RCC 7860 (cell line): ENCODE measurements at places on chromosomes 2 and 18.

- DNase-seq, result no peak
These were observed 814.5 kb upstream of the RAB6C start for GRCh38 chr2:129165006-129165405.

DNA sequence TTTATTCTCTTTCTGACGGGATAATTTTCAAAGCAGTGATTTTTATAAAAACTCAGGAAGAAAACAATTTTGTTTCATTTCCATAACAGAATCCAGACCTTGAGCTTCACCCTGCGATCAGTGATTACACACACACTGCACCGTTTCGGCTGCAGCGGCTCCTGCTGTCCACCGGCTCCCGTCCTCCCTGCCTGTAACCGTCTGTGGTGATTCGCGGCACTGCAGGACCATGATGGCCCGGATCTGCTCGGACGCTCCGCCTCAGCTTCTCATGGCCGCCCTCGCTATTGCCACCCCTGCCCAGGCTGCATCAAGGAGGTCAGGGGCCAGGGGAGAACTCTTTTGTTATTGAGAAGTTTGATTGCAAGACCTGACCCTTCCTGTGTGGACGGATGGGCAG lies 246.1 kb downstream of the TWIST2 start:
- no peak for DNase-seq

GRCh38 chr2:82641598-82642180 lies 1817.4 kb downstream of the SUCLG1 start:
- peak; percentile 54 for DNase-seq

DNA sequence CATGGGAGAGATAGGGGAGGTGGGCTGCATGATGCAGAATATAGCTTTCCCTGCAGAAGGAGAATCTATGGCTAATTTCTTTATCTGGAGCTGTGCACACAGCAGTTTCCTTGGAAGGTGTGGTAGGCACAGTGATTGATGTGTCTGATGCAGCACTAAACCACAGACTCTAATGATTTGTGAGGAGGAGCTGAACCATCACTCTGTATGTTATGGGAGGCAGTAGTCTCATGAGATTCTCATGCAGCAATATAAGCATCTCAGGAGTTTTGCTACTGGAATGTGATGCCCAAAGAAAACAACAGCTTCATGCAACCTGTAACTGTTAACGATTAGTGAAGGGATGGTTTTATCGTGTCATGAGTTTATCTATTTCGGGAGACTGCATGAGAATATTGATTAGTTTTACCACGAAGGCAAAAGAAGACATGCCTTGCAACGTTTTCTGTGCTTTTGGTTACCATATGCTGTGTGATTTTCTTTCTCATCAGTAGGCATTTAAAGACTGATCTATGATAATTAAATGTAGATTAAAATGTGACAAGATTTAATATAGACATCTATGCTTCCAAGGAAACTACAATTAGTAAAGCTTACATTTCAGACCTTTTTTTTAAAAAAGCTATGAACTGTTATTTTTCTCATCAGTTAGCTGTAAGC lies 286.8 kb downstream of the ARL6IP6 start:
- no peak for DNase-seq

DNA sequence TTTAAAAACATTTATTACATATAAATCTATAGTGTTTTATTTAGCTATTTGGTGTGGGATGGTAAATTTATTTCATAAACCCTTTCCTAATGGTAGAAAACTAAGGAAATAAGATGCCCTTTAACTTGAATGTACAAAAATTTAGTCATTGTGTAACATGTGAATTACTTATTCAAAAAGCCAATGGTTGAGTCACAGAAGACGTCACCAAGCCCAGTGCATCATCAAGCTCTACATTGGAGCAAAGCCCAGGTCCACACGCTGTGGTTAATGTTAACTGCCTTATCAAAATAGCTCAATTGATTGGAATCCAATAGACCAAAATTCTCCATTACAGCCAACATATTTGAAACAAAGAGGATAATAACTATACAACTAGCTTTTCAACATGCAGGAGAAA lies 145.5 kb upstream of the LYPD1 start:
- peak; percentile 14 for DNase-seq

DNA sequence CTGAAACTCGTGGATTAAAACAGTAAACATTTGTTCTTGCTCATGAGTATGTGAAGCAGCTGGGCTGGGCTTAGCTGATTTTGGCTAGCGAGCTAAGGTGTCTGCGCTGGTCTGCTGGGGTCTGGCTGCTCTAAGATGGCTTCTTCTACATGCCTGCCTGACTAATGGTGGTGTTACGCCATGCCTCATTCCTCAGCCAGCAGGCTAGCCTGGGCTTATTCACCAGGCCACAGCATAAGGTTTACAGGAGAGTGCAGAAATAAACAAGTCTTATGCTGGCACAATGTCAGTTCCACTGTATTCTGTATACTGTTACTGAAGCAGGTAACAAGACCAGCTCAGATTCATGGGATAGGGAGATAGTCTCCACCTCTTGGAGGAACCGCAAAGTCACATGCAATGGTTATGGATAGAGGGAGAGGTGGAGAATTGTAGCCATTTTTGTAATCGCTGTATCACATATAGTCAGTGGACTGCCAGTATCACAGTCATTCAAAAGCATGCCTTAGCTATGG lies 80.0 kb downstream of the RHBDD1 start:
- no peak for DNase-seq

DNA sequence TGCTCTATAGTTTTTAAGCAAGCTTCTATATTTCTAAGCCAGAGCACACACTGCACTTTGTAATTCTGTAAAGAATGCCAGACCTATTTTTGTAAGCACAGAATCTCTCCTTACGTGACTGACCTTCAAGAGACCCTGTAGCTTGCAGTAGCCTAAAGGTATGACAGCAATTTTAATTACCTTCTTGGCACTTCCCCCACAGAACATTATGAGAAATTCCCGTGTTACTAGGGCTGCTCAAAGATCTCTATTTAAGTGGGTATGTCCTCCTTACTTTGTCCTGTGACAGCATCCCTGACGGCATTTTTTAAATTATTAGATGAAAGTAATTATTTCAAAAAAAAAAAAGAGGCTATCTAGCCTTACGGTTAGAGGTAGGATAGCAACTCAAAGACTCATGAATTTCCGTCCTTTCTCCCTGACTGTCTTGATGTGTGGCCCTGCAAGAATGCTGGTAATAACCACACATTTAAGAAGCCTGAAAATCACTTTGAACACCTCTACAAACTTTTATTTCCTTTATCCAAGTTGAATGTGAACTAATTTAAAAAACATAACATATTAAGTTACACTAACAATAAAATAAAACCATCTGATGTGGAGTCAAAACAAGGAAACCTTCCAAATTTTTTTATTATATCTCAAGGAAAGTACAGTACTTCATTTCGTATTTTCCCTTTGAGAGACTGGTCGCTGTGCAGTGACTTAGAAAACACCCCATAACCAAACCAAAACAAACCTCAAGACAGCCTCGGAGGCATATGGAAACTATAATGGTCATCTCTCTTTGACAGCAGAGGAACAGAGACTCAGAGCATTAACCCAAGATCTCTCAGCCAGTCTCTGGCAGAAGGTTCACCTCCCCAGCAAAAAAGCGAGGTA lies 54.9 kb downstream of the THUMPD2 start:
- peak; percentile 60 for DNase-seq

DNA sequence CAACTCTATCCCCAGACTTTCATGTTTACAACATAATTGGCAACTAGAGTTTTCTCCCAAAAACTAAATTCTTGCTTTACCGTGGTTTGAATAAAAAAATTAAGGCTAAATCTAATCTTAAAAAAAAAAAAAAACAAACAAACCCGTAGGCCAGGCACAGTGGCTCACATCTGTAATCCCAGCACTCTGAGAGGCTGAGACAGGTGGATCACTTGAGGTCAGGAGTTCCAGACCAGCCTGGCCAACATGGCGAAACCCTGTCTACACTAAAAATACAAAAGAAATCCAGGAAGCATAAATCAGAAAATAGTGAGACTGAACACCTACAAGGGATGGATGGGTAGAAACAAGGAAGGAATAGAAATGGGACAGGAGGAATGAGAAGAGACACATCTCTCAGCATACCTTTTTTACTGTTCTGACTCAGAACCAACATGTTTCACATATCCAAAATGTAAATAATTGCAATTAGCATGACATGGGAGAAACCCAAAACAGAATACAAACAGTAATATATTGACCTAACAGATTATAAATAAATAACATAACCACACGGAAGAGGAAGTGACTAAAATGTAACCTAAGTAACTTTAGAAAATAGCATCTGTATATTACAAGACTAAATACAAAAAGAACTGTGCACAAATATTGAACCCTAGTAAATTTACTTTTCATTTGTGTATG lies 17.5 kb downstream of the MGAT4A start:
- no peak for DNase-seq

DNA sequence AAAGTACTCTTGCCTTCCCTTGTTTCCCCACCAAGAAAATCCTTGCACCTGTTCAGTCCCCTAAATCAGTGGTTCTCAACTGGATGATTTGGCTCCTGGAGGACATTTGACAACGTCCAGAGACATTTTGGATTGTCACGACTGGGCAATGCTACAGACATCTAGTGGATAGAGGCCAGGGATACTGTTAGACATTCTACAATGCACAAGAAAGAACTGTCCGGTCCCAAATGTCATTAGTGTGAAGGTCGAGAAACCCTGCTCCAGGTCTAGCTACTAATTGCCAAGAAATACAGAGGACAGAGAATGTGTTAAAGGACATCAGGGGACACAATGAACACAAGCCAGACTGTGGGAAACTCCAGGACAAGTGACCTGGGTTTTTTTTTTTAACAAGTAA lies 60.0 kb downstream of the LRP2 start:
- DNase-seq, result no peak

DNA sequence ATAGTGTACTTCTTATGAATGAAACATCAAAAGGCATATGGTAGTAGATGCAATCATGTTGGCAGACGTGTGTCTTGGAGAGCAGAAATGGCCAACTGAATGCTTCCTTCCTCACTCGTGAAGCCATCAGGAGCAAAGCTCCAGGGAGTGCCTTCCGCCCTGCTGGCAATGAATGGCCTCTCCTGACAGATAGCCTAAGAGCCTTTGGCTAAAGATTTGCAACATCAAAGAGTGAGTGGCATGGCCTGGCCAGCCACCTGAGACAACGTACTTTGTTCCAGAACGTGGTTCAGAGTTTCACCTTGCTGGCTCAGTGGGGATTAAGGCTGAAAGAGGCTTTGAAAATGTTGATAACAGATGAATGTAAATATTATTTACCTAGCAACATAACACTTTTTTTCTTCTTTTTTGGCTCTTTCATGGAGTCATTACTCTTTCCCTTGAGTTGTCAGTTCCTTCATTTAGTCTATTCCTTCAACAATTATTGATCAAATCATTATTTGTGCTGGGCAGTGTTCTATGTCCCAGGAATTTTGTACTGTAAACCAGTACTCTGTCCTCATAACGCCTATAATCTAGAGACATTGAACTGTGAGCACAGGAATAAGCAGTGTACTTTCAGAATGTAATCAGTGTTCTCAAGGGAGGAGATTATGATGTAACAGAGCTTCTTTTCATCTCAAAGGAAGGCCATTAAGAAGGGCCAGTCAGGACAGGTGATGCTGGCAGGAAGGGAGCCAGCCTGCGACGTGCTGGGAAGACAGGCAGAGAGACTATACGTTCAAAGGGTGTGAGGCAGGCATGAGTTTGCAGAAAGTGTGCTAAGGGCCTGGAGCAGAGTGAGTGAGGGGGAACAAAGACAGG lies 59.4 kb upstream of the SH3RF3 start:
- no peak for DNase-seq

GRCh38 chr2:45007961-45008295 lies 1.3 kb downstream of the SIX2 start:
- DNase-seq, result no peak
